Stimulated activated CD4-positive, alpha-beta T cell treated with anti-CD3 and anti-CD28 coated beads, TNF-alpha, amount 100 ng/mL, for 4 hours (primary cell): ENCODE measurements at places on chromosomes 3 and 15.

GRCh38 chr3:127197300-127198189 is 4.6 kb downstream of the PRR23E start:
- DNase-seq = no peak

DNA sequence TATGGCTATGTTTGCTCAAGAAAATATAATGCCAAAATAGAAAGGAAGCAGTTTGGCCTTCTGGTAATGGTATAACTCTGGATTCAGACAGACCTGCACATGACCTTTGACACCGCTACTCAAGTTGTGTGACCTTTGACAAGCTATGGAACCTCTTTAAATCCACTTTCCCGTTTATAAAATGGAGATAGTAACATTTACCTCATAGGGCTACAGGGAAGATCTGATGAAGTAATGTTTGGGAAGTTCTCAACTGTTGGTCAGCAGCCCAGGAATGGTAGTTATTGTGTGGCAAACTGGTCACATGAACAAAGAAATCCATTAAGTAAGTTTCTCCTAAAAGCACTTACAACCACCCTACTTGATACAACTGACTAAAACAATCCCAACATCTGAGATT is 95.1 kb upstream of the PHLDB2 start:
- DNase-seq = no peak

DNA sequence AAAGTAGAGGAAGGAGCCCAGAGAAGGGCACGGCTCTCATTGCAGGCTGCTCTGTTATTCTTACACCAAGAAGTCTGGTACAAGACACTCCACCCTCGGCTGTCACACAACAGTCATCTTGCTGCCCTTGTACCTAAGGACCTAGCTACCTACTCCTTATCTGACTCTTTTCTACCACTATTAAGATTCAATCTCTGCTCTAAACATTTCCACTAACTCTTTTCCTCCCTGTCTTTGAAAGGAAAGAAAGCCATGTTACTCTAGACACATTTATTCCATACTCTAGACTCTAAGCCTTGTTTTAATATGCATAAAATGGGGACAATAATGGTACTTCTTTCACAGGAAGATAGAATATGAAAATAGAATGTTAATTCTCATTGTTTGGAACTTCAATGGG is 73.3 kb upstream of the C3orf49 start:
- DNase-seq = no peak

- no peak for DNase-seq
Observed at GRCh38 chr15:47726399-47726823, 9.1 kb downstream of the SEMA6D start.

GRCh38 chr3:22029480-22029879 is 278.5 kb upstream of the ZNF385D start:
- DNase-seq = no peak

GRCh38 chr15:68228971-68229385 is 550 bp downstream of the CLN6 start:
- DNase-seq = no peak

- DNase-seq = no peak
Observed at GRCh38 chr3:138332472-138333073, 2.9 kb upstream of the NME9 start.

DNA sequence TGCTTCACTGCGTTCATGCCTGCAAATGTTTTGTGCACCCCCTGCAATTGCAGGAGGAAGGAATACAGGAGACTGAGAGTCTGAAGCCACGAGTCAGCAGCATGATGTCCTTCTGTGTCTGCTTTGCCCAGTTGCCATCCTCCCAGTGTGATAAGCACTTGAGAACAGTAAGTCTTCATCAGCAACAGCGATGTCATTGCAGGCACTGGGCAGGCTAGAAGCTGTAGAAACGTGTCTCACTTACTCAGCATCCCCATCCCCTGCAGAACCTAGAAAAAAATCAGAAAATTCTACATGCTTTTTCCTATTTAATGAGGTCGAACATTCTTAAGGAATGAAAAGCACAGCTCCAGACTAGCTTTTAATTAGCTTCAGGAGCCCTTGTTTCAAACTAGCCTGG is 156.5 kb upstream of the LPP start:
- DNase-seq = no peak
